ENCODE measurements at places on chromosomes 13 and 19.

DNA sequence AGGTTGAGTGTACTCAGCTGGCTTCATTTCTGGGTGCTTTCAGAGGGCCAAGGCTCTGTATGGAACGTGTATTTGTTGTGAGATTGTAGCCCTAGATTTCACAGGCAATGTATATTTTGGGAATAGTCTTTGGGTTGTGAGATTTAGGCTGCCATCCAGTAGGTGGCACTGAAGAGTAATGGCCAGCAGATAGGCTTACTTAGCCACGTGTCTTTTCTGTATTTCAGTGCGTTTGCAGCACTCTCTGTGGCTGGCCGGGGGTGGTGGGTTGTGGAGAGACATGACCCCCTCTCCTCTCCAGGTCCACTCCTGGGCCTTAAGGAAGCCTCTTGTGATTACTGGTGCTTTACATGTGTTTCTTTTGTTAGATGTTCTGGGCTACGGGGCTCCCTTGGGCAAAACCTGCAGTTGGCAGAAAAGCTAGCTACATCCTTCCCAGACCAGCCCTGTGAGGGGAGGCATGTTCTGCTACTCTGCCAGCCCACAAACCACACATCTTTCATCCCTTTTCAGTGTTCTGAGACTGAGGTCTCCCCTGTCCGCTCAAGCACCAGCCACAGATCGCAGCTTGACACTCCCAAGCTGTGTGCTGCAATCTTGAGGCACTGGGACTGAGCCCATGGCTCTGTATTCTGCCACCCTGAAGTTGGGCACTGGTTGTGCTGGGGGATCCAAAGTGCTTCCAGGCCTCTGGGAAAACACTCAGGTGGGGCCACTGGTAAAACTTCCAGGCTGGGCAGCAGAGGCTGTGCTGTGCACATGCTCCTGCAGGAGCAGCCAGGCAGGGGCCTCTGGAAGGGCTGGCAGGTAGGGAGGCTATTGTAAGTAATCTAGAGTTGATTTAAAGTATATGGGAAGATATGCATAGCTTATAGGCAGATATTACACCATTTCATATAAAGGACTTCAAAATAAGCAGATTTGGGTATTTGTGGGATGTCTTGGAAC is 1096.8 kb upstream of the PCDH20 start:
- no peak for DNase-seq

- DNase-seq, result no peak
These were observed 55.4 kb downstream of the KCTD12 start for GRCh38 chr13:76830805-76831204.

GRCh38 chr13:29957320-29957719 is 106.9 kb upstream of the UBL3 start:
- DNase-seq, result no peak

GRCh38 chr19:10420444-10421239 is at the start of gene PDE4A:
Gene PDE4A (plus strand): TSS chr19:10420538. CDS start chr19:10420765, 227 bp downstream.
- no peak for DNase-seq

DNA sequence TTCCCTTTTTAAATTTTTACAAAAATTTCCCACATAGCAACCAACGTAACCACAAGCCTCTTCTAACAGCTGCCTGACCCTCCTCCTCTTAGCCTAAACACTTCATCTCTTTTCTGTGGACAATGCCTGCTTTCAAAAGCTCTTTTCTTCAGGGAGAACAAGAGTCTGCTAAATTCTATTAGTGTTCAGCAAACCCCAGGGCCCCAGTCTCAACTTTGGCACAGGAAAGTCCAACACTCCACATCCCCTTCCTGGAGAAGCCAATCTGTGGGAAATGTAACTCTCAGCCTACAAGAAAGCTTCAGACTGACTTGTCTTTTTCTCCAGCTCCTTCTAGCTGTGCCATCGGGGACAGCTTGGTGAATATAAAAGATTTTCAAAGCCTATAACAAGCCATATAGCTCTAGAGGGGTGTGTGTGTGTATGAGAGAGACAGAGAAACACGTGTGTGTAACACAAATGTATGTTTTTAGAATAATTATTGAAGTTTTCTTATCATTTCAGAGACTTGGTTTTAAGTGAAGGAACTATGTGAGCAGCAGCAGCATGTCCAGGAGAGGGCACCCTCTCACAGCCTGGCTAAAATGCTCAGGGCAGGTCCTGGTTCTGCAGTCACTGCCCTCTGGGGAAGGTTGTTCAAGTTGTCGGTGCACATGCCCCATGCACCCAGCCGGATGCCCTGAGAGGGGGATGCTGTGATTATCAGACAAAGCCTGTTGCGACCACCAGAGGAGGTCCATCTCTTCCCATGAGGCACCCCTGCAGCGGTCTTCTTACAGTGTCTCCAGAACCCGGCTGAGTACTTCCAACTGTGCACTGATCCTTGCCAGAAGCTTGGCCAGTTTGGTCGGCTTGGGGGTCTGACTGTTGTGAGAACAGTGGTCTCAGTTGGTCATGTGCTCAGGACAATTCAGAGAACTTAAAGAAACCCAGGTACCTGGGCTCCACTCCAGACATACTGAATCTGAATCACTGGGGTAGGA is 34.4 kb downstream of the CCDC70 start:
- DNase-seq, result no peak

DNA sequence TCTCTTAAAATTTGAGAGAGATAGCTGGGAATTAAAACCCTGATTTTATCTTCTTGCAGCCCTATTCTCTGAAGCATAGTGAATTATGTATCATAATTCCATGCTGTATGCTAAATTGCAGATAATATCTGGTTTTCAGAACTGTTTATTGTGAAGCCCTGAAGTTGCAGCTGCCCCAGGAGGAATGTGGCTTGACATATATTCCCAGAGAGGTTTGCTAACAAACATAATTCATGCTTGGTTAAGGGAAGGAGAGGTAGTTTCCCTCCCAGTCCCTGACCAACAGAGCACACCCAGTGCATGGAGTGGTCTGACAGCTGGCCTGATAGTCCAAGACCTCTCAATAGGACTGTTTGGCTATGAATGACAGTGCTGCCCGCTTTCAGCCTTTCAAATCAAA is 500.6 kb upstream of the MIR17HG start:
- DNase-seq, result no peak

DNA sequence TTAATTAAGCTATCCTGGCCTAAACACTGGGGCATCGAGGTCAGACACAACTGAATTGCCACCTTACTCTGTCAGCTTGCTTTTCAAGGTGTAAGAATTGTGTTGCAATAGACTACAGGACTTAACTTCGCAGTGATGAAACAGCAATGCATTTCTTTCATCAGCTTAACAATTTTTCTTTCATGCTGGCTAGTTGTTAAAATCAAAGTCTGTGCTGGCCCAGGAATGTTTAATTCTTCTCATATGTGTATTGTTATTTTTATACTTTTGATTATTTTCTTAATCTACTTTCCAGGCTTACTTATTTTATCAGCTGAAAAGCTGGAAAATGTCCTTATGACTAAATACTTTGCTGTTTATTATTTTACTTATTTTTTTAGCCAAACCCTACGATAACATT is 79.7 kb downstream of the EFNB2 start:
- no peak for DNase-seq

GRCh38 chr13:89150362-89150761 is 1479.2 kb downstream of the SLITRK5 start:
- no peak for DNase-seq

DNA sequence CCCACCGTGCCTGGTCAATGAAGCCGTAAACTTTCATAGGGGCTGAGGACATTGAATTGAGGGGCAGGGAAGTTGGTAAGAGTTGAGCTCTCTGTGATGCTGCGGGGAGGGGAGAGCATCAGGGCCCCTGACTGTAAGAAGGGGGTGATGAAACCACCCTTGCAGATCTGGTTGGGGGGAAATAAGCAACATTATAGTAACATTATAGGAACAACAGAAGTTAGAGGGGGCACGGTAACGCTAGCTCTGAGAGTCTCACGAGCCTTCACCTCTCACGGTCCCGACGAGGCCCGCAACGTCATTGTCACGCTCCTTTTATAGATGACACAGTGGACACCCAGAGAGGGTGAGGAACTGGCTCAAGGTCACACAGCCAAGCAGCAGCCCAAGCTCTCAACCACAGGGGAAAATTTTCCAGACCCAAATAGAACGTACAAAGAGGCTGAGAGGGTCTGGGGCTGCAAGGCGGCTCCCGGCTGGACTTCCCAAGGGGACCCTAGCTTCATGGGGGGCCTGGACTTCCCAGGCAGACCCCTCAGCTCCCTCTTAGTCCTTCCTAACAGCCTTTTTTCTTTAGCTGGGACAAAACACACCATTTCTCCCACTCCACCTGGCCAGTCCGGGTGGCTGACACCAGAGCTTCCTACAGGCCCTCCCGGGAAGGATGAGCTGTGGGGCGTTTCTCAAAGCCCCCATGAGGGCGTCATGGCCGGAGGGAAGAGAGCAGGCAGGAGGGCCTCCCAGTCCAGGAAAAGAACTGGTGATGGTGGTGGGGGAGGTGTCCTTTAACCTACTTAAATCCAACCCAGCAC is 4.1 kb downstream of the TLE5 start:
- DNase-seq, result no peak

DNA sequence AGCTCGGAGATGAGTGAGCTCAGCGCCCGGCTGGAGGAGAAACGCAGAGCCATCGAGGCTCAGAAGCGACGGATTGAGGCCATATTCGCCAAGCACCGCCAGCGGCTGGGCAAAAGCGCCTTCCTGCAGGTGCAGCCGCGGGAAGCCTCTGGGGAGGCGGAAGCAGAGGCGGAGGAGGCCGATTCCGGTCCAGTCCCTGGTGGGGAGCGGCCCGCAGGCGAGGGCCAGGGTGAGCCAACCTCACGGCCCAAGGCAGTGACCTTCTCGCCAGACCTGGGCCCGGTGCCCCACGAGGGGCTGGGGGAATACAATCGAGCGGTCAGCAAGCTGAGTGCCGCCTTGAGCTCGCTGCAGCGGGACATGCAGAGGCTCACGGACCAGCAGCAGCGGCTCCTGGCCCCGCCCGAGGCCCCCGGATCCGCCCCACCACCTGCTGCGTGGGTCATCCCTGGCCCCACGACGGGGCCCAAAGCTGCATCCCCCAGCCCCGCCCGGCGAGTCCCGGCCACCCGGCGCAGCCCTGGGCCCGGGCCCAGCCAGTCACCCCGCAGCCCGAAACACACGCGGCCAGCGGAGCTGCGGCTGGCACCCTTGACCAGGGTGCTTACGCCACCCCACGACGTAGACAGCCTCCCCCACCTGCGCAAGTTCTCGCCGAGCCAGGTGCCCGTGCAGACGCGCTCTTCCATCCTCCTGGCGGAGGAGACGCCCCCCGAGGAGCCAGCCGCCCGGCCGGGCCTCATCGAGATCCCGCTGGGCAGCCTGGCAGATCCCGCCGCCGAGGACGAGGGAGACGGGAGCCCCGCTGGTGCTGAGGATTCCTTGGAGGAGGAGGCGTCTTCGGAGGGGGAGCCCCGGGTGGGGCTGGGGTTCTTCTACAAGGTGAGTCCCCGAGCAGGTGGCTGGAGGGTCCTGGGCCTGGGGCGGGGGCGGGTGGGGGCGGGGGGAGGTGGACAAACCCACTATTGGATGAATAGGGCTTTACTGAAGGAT is 16.8 kb downstream of the XAB2 start:
- DNase-seq, result no peak

DNA sequence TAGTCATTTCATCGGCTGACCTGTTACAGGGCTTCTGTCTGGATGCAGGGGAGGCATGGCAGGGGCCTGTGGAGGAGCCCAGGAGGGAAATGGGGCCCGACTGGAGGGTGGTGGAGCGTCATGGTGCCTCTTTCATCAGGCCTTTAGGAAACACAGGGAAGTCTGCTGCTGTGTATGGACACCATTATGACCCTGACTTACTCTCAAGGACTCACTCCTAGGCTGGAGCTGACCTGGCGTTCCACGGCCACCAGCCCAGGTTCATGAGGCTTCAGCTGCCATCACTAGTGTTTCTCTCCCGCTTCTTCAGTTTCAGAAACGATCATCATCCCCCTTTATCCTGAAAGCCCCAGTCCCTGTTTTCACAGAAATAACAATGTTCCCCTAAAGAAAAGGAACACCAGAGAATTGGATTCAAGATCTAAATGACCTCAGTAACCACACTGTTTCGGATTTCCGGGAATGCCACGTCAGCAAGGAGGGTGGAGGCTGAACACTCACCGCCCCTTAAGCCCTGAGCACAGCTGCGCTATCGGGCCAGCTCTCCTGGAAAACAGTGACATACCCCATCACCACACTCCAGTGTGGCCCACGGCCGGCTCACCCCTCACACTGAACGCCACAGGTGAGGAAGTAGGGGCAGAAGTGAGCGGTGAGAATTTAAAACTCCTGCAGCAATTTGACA is 67.6 kb downstream of the SOX1 start:
- DNase-seq, result no peak

DNA sequence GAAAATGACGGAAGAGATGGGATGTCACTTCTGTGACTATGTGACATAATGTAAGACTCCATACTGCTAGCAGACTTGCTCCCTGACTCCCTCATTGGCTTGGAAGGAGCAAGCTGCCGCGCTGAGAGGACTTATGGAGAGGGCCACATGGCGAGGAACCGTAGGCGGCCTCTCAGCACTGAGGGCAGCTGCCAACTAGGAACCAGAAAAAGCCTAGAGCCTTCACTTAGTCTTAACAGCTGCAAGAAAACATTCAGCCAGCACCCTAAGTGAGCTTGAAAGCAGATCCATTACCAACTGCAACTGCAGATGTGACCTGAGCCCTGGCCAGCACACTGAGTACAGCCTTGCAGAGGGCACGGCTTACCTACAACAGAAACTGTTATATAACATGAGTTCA is 33.9 kb downstream of the USP12 start:
- DNase-seq, result no peak

- DNase-seq, result no peak
These were observed 7.9 kb downstream of the DENND1C start for GRCh38 chr19:6473647-6474046.

- no peak for DNase-seq
These were observed 36.4 kb downstream of the PSG11 start for GRCh38 chr19:42989851-42990250.

- DNase-seq, result no peak
These were observed 822 bp upstream of the ZNF274 start for GRCh38 chr19:58181902-58182576.

DNA sequence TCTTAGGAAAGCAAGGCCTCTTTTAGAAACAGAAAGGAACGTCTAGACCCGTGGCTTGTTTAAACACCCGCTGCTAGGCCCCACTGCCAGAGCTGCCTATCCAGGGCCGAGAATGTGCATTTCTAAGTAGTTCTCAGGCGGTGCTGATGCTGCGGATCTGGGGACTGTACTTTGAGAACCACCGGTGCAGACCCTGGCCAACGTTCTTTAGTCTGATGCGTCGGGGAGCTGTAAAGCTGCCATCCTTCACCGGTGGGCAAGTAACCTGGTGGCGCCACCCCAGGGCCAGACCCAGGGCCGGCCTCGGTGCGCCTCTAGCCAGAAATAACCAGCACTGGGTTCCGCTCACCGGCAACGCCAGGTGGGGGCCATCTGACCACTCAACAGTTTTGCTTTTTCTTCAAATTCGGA is 47.1 kb downstream of the TGDS start:
- peak; percentile 46 for DNase-seq

- DNase-seq, result no peak
These were observed 24.9 kb downstream of the CPAMD8 start for GRCh38 chr19:17001603-17002183.

DNA sequence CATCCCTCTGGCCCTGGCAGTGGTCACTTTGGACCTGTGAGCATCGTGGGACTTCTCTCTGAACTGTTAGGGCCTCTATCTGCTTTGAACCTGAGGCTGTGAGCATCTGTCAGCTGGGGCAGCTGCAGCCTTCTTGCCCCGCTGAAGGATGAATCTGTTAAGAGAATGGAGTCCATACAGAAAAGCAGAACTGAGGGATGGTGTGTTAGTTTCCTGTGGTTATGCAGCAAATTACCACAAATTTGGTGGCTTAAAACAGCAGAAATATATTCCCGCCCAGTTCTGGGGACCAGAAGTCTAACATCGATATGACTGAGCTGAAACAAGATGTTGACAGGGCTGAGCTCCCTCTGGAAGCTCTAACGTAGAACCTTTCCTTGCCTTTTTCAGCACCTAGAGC is 1.6 kb upstream of the ZNF497 start:
- no peak for DNase-seq

GRCh38 chr19:11028146-11028545 is 61.1 kb upstream of the LDLR start:
- DNase-seq, result no peak

All from activated naive CD4-positive, alpha-beta T cell (primary cell).